ENCODE measurements at places on chromosomes 5 and 9. TPM values are rescaled to one million over a fixed set of nuclear protein-coding genes. Genes with fewer than 3 reads are reported as not detected.

The FGD3 gene
- not detected for total RNA-seq

The MYMK gene
- total RNA-seq, result not detected

The TAS2R1 gene
- not detected for total RNA-seq

The SPIN1 gene
- 50.4 TPM for total RNA-seq

The C5orf34 gene
- 5.5 TPM for total RNA-seq

The TNC gene
- 93.6 TPM for total RNA-seq

The CYLC2 gene
- total RNA-seq, result not detected

The KCNMB1 gene
- not detected for total RNA-seq

The SLC34A3 gene
- total RNA-seq, result not detected

The SRP19 gene
- total RNA-seq, result 34.9 TPM

The PCDHGB5 gene
- 12.1 TPM for total RNA-seq

The CARD6 gene
- 17.2 TPM for total RNA-seq

The PLAC8L1 gene
- total RNA-seq, result 0.20 TPM

The CSF1R gene
- total RNA-seq, result not detected

The PCDHB4 gene
- not detected for total RNA-seq

The GHR gene
- total RNA-seq, result 11.8 TPM

The CAVIN4 gene
- 0.78 TPM for total RNA-seq

The PTGDS gene
- total RNA-seq, result 4.8 TPM

The SPATA31C1 gene
- not detected for total RNA-seq

The KIF24 gene
- 3.3 TPM for total RNA-seq

The PCDHGB1 gene
- total RNA-seq, result 0.73 TPM

The ENDOG gene
- 22.7 TPM for total RNA-seq

The SLC6A19 gene
- total RNA-seq, result not detected

The IL33 gene
- 11.0 TPM for total RNA-seq

The INSYN2B gene
- 6.6 TPM for total RNA-seq

The LECT2 gene
- not detected for total RNA-seq

The WDR38 gene
- total RNA-seq, result not detected

The NDUFS6 gene
- total RNA-seq, result 29.3 TPM

The RIC1 gene
- 27.6 TPM for total RNA-seq

The SMARCA2 gene
- 60.3 TPM for total RNA-seq

The SPATA31D4 gene
- not detected for total RNA-seq

The C5orf15 gene
- 40.1 TPM for total RNA-seq

The IL3 gene
- total RNA-seq, result not detected

The FASTKD3 gene
- 10.3 TPM for total RNA-seq

The ORM2 gene
- total RNA-seq, result not detected

The CARD19 gene
- 75.3 TPM for total RNA-seq

The SOX30 gene
- not detected for total RNA-seq

The ALDOB gene
- total RNA-seq, result not detected

The MEIKIN gene
- not detected for total RNA-seq

The CACNA1B gene
- total RNA-seq, result under 0.01 TPM

The RPS23 gene
- total RNA-seq, result 2,450 TPM

The RETREG1 gene
- total RNA-seq, result 2.7 TPM

The ARHGEF37 gene
- not detected for total RNA-seq

The SPTAN1 gene
- 283 TPM for total RNA-seq

The SAXO1 gene
- not detected for total RNA-seq

The MUSK gene
- under 0.01 TPM for total RNA-seq

The GABRA6 gene
- total RNA-seq, result not detected

The LVRN gene
- 0.39 TPM for total RNA-seq

The BRD3OS gene
- total RNA-seq, result 22.5 TPM

The NTRK2 gene
- under 0.01 TPM for total RNA-seq

The LHX2 gene
- not detected for total RNA-seq

The ZNF367 gene
- 14.9 TPM for total RNA-seq

The OTULINL gene
- total RNA-seq, result 0.37 TPM

The PHF24 gene
- not detected for total RNA-seq

The C9orf40 gene
- 7.7 TPM for total RNA-seq

The GARIN3 gene
- not detected for total RNA-seq
